ENCODE measurements at places on chromosomes 5 and 9.

DNA sequence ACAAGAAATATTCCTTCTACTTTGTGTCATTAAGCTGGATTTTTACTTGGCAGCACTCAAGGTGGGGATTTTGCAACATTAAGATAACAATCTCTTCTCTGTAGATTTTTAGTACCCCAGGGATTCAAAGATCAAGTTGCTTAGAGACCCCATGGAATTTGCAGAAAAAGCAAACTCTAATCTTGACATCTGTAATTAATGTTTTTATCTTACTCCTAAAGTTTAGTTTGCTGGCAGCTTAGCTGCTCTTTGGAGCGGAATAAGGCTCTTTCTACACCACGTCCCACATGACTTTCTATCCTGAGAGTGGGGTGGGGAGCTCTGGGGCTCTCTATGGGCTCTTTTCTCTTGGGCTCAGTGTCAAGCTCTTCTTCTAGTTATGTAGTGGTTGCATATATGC is 21.7 kb upstream of the SPDL1 start:
- DNase-seq = no peak

- no peak for DNase-seq
Observed at GRCh38 chr9:132006677-132007370, 72.8 kb downstream of the MED27 start.

- no peak for DNase-seq
Observed at GRCh38 chr5:143729334-143729946, 82.5 kb upstream of the HMHB1 start.

DNA sequence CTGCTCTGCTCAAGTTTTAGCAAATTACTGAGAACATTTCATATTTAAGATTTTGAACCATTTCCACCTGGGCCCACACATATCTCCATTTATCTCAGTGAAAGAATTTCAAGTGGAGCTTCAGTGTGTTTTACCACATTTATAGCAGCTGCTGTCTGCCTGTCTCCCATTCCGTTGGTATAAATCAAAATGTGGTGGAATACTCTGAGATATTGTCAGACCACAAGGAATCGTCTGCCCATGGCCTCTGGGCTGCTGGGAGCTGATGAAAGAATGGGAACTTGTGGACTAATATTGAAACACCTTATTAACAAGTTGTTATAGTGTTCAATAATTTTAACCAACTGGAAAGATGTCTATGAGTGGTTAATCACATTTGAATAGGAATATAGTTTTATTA is 33.3 kb downstream of the MAST4 start:
- no peak for DNase-seq

GRCh38 chr5:173291722-173292658 is 36.2 kb downstream of the STC2 start:
- DNase-seq = no peak

- DNase-seq = no peak
Observed at GRCh38 chr9:19378164-19378563, 1.9 kb downstream of the RPS6 start.

DNA sequence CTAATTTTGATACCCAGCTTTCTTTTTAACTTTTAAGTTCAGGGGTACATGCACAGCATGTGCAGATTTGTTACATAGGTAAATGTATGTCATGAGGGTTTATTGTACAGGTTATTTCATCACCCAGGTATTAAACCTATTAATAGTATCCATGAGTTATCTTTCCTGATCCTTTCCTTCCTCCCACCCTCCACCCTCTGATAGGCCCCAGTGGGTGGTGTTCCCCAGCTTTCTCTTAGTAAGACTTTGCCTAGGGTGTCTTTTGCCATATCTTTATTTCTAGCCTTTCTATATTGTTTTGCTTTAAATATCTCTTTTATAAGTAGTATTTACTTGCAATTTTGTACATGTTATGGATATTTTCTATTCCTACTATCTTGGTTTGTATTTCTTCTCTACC is 243.7 kb downstream of the SGCD start:
- no peak for DNase-seq

GRCh38 chr9:106421772-106422171 is 441.2 kb upstream of the ZNF462 start:
- DNase-seq = no peak

GRCh38 chr9:93807166-93808074 is 147.7 kb downstream of the BARX1 start:
- no peak for DNase-seq

- DNase-seq = no peak
Observed at GRCh38 chr5:143435210-143435657, 31.7 kb upstream of the NR3C1 start.

DNA sequence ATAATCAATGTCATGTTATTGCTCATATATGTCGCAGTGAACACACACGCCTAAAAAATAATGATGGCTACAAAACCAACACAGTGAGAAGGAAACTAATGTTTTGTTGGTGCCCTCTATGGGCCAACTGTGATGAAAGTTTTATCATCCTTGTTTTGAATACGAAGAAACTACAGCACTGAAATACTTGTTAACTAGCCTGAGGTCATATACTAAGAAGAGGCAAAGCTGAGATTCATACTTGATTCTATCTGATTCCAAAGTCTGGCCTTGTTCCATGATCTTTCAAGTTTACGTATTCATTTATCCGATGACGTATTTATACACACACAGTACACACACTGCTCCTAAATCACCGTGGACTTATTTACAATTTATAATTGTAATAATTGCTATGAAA is 16.1 kb upstream of the DRD1 start:
- DNase-seq = no peak

DNA sequence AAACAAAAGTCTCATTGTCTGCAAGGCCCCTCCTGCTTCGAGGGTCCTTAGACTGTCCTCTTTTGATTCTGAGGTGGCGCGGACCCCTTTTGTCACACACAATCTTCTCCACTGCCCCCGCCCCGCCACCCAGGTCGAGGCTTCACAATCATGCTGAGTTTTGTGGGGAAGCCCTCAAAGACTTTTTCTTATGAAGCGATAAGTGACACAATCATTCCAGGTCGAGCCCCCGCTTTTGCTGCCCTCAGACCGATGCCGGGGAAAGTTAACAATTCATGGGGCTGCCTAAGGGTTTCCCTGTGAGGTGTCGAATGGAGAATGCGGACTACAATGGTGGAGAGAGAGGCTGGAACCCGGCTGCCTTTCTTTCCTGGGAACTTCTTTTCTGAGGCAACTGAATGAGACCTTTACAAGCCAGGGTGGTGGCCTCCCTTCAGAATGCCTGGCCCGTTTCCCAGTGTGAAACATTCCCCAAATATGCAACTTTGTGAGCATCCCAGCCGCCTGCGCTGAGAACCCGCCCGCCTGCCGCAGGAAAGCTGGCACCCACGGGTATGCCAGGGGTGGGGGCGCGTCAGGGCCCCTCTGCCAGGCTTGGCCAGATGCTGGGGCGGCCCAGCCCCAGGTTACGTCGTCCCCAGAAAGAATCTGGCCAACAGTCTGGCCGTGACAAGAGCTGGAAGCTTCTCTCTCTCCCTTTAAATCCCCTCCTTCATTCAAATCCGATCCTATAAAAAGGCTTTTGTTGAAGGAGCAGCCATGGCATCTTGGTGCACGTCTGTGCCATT is 71.9 kb downstream of the MAP1B start:
- DNase-seq = peak; percentile 84

- no peak for DNase-seq
Observed at GRCh38 chr5:95870105-95870672, 47.7 kb upstream of the GLRX start.

- DNase-seq = no peak
Observed at GRCh38 chr5:133859073-133859472, 109.4 kb downstream of the C5orf15 start.

- no peak for DNase-seq
Observed at GRCh38 chr5:98933445-98934072, 4.8 kb upstream of the CHD1 start.

GRCh38 chr5:176995122-176995490 is 11.5 kb downstream of the UIMC1 start:
- no peak for DNase-seq

DNA sequence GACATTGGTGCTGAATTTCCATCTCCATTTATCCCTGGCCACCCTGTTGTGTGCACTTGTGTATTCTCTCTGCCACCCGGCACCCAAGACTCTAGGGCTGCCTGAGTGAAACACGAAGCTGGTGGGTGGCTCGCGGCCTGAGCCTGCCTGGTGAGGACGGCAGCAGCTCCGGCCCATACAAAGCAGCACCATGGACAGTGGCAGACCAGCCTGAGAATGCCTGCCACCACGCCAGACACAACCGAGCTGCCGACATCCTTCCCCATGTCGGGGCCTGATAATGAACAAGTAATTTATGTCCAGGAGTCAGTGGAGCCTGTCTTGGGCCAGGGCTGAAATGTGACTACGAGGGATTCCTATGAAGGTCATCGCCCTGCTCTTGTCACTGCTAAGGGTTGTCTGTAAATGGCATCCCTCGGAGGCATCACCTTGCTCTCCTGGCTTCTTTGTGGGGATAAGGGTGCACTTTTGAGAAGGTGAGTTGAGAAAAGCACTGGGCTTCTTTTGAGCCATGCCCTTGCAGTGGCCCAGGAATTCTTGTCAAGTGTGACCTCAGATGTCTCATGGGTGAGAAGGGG is 175.7 kb downstream of the MELK start:
- no peak for DNase-seq

DNA sequence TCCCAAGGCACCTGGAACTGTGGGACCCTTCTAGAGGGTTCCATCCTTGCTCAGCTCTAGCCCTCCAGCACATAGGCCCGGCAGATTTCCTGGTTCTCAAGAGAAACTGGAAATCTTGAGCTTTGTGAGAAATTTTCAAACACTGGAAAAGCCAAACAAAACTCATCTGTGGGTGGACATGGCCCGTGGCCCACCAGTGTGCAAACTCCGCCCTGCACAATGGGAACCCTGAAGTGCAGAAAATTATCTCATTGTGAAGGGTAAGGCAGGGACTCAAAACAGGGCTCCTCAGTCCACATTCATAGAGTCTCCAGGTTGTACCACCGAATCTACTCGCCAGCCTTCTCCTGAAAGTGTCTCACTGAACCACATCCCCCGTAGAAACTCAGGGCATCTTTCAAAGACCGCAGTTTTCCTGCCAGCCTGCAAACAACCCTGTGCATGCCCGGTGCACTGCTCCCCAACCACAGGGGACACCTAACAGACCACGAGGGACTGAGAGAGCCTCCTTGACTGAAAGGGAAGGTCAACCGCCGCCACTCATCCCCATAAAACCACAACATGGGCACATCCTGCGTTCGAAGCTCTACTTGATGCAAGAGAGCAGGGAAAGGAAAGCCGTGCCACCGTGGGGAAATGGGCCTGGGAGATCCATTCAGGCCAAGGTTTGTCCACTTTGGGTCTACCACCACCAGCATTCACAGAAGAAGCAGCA is 18.1 kb downstream of the ADAMTS2 start:
- no peak for DNase-seq

GRCh38 chr9:133368249-133368881 is 7.5 kb downstream of the SURF4 start:
- DNase-seq = no peak

GRCh38 chr5:55484531-55484930 is 50.2 kb downstream of the PLPP1 start:
- no peak for DNase-seq

GRCh38 chr5:100311806-100312205 is 223.4 kb upstream of the FAM174A start:
- no peak for DNase-seq

DNA sequence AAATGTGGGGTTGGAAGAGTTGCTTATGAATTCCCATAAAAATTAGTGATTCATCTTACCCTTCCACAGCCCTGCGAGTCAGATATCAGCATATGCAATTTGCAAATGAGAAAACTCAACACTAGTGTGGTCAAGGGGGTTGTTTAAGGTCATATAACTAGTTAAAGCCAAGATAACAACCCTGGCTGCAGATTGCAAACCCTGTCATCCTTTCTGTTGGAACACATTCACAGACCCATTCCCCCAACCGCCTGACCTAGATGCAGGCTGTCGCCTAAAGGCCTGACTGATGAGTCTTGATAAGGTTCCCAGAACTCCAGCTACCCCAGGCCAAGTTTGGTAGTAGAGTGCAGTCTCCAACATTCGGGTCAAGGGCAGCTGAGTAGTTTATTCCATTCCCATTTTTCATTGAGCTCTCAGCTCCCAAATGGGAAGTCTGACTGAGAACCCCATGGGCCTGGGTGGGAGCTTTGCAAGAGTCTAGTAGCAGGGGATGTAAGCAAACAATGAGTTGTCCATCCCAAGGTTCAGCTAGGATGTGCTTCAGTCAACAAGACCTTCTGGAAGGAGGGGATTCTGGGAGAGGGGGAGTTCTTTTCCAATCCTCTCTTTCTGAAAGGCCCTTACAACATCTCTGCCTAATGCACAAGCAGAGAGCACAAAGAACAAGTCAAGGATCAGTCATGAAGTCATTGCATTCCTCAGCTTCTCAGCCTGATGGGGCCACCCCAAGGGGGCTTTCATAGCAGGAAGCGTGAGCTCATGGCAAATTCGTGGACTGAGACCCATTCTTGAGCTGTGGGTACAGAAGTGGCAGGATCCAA is 40.3 kb downstream of the ADAM19 start:
- DNase-seq = no peak

DNA sequence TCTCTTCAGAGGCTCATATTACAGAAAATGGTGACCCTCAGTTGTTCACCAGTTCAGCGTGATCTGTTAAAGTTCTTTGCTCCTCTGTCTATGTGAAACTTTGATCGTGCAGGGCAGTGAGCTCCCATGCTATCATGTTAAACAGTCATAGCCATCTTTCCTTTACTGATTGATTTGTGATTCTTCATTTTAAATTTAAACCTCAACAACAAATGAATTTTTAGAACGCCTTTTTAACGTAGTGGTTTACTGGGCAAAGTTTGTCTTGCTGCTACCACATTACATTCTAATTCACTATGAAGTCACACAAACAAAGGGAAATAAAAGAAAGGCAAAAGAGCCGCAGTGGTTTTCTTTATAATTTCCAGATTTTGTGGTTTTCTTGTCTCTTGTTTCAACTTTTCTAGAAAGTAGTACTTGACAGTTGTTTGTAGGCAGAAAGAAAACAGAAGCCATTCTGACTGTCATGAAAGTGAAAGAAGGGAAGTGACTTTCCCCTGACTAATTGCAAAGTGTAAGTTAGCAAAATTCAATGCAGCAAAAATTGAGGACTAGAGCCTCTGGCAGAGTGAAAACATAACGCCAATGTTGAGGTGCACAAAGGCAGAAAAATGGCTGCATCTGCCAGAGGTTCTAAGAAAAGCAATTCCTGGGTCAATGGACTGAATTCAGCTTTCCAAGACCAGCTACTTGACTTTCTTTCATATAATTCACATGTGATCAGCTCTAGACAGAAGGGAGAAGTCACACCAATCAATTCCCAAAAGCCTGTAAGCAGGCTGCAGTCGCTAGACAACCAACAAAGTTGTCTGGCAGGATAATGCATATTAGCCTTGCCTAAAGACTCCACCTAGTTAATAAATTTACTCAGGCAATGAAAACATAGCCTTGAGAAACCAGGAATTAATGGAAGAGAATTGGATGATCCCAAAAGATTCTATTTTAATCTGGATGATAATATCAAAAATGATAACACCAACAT is 7.1 kb upstream of the IFNA6 start:
- no peak for DNase-seq

- no peak for DNase-seq
Observed at GRCh38 chr9:28832168-28832770, 1259.0 kb upstream of the C9orf72 start.

GRCh38 chr5:94240596-94240992 is 377.8 kb downstream of the KIAA0825 start:
- DNase-seq = no peak

GRCh38 chr9:130320723-130321481 is 55.3 kb downstream of the HMCN2 start:
- DNase-seq = no peak

- DNase-seq = no peak
Observed at GRCh38 chr5:14343376-14343775, 200.2 kb downstream of the TRIO start.
